ENCODE measurements at places on chromosomes 3 and 15. TPM values are rescaled to one million over a fixed set of nuclear protein-coding genes. Genes with fewer than 3 reads are reported as not detected.

GRCh38 chr3:129065016-129065719 is 4.6 kb downstream of the GP9 start:
- H3K27me3 ChIP-seq = no peaks in the 10 kb centered on the region
- H3K27ac ChIP-seq = peak overlapping the region; percentile 36
- DNase-seq = no peak
- H3K4me3 ChIP-seq = no peak overlapping the region
- H3K36me3 ChIP-seq = no peaks in the 10 kb centered on the region

GRCh38 chr15:56817321-56818080 is 84.2 kb upstream of the ZNF280D start:
- H3K4me3 ChIP-seq = no peak overlapping the region
- H3K27me3 ChIP-seq = no peaks in the 10 kb centered on the region
- no peak for DNase-seq
- no peak overlapping the region for H3K27ac ChIP-seq

GRCh38 chr15:73352082-73352481 is 16.7 kb downstream of the HCN4 start:
- no peak overlapping the region for H3K4me3 ChIP-seq
- peaks cover 4% of the 10 kb centered on the region for H3K27me3 ChIP-seq
- H3K4me1 ChIP-seq = peaks cover 4% of the 10 kb centered on the region
- H3K27ac ChIP-seq = no peak overlapping the region
- no peaks in the 10 kb centered on the region for H3K36me3 ChIP-seq

- peaks cover 4% of the 10 kb centered on the region for H3K36me3 ChIP-seq
- DNase-seq = no peak
Measured at GRCh38 chr3:120423432-120423831, 27.4 kb downstream of the FSTL1 start.

DNA sequence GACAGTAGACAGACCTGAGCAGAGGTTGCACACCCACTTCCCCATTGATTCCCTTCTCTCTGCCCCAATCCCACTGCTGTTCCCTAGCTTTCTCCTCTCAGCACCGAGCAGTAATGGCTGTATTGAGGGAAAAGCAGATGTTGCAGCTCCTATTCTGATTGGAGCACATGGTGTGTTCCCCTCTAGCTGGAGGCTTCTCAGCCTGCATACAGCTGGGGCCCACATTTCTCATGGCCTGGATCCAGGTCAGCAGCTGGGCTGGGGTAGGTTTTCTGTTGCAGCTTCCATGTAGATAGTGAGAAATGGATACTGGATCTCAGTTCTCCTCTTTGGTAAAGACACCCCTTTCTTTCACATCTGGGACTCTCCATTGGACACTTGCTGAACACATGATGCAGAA is 50.1 kb downstream of the RYR3 start:
- no peaks in the 10 kb centered on the region for H3K36me3 ChIP-seq
- H3K27ac ChIP-seq = no peak overlapping the region
- DNase-seq = peak; percentile 19
- H3K4me3 ChIP-seq = no peak overlapping the region
- no peaks in the 10 kb centered on the region for H3K27me3 ChIP-seq

GRCh38 chr3:193078996-193079753 is 161.5 kb upstream of the MB21D2 start:
- H3K27ac ChIP-seq = peak overlapping the region; percentile 31
- no peaks in the 10 kb centered on the region for H3K4me1 ChIP-seq
- DNase-seq = no peak
- no peaks in the 10 kb centered on the region for H3K36me3 ChIP-seq
- H3K4me3 ChIP-seq = no peak overlapping the region

- no peaks in the 10 kb centered on the region for H3K27me3 ChIP-seq
- no peak for DNase-seq
- H3K4me3 ChIP-seq = no peak overlapping the region
- H3K36me3 ChIP-seq = no peaks in the 10 kb centered on the region
Measured at GRCh38 chr3:194262176-194262924, 88.8 kb downstream of the CPN2 start.

- no peaks in the 10 kb centered on the region for H3K4me1 ChIP-seq
- H3K4me3 ChIP-seq = no peak overlapping the region
- no peak overlapping the region for H3K27ac ChIP-seq
- DNase-seq = no peak
- H3K27me3 ChIP-seq = no peaks in the 10 kb centered on the region
Measured at GRCh38 chr3:142007710-142008399, 131.4 kb downstream of the ATP1B3 start.

DNA sequence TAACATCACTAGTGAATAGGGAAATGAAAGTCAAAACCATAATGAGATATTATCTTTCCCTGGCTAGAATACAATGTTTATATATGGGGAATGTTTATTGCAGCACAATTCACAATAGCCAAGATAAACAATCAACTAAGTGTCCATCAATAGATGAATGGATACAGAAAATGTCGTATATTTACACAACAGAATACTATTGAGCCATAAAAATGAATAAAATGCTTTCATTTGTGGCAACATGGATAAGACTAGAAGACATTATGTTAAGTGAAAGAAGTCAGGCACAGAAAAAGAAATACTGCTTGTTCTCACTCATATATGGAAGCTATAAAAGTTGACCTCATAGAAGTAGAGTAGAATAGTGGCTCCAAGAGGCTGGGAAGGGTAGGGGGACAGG is 65.2 kb downstream of the SLC9C1 start:
- no peak for DNase-seq
- no peaks in the 10 kb centered on the region for H3K4me1 ChIP-seq
- H3K36me3 ChIP-seq = no peaks in the 10 kb centered on the region
- no peak overlapping the region for H3K27ac ChIP-seq
- no peak overlapping the region for H3K4me3 ChIP-seq

GRCh38 chr15:99157456-99157855 is 52.6 kb downstream of the SYNM start:
- no peak overlapping the region for H3K4me3 ChIP-seq
- H3K27ac ChIP-seq = no peak overlapping the region
- no peak for DNase-seq
- H3K27me3 ChIP-seq = no peaks in the 10 kb centered on the region
- no peaks in the 10 kb centered on the region for H3K4me1 ChIP-seq

- no peaks in the 10 kb centered on the region for H3K27me3 ChIP-seq
- DNase-seq = no peak
- no peak overlapping the region for H3K27ac ChIP-seq
- no peaks in the 10 kb centered on the region for H3K36me3 ChIP-seq
- H3K4me1 ChIP-seq = no peaks in the 10 kb centered on the region
Measured at GRCh38 chr3:136545664-136546268, 206.4 kb downstream of the STAG1 start.

DNA sequence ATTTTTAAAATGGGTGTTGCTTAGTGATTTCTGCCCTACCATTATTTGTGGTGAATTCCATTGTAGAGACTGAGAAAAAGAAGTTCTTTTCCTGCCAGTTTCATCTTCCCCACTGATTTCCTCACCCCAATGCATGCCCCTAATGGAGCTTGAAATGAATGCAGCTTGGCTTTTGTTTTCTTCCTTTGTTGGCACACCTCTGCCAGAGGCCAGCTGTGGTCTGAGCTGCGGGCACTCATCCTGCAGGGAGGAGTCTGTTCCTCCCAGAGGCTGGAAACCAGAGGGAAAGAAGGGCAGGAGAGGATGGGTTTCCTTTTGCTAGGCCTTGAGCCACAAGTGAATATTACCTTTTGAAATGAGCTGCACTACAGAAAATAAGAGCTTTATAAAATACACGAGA is 9.3 kb upstream of the ST8SIA2 start:
- no peaks in the 10 kb centered on the region for H3K4me1 ChIP-seq
- no peak overlapping the region for H3K27ac ChIP-seq
- DNase-seq = no peak
- H3K27me3 ChIP-seq = peaks cover 27% of the 10 kb centered on the region
- H3K4me3 ChIP-seq = no peak overlapping the region

GRCh38 chr3:65356331-65357248 is 668.8 kb upstream of the ADAMTS9 start:
- DNase-seq = no peak
- H3K4me3 ChIP-seq = peak overlapping the region; percentile 11
- H3K4me1 ChIP-seq = no peaks in the 10 kb centered on the region
- peaks cover 28% of the 10 kb centered on the region for H3K36me3 ChIP-seq

- no peak for DNase-seq
- no peaks in the 10 kb centered on the region for H3K27me3 ChIP-seq
- no peak overlapping the region for H3K4me3 ChIP-seq
- no peak overlapping the region for H3K27ac ChIP-seq
Measured at GRCh38 chr3:134111616-134112015, 81.9 kb upstream of the SLCO2A1 start.

GRCh38 chr15:34714476-34715121 is 40.2 kb downstream of the GJD2 start:
- H3K27ac ChIP-seq = no peak overlapping the region
- H3K4me1 ChIP-seq = no peaks in the 10 kb centered on the region
- H3K36me3 ChIP-seq = no peaks in the 10 kb centered on the region
- no peak overlapping the region for H3K4me3 ChIP-seq
- H3K27me3 ChIP-seq = peaks cover 5% of the 10 kb centered on the region
- no peak for DNase-seq

GRCh38 chr3:115040673-115041286 is 106.3 kb downstream of the ZBTB20 start:
- H3K4me3 ChIP-seq = no peak overlapping the region
- no peaks in the 10 kb centered on the region for H3K27me3 ChIP-seq
- DNase-seq = peak; percentile 6

GRCh38 chr3:187062526-187063177 is 76.6 kb downstream of the RPL39L start:
- peaks cover 5% of the 10 kb centered on the region for H3K4me1 ChIP-seq
- no peaks in the 10 kb centered on the region for H3K27me3 ChIP-seq
- H3K36me3 ChIP-seq = peaks cover 32% of the 10 kb centered on the region
- no peak overlapping the region for H3K27ac ChIP-seq

- H3K27me3 ChIP-seq = no peaks in the 10 kb centered on the region
- no peak overlapping the region for H3K27ac ChIP-seq
- no peak overlapping the region for H3K4me3 ChIP-seq
- H3K4me1 ChIP-seq = no peaks in the 10 kb centered on the region
- DNase-seq = no peak
Measured at GRCh38 chr3:153244961-153245360, 82.9 kb downstream of the RAP2B start.

DNA sequence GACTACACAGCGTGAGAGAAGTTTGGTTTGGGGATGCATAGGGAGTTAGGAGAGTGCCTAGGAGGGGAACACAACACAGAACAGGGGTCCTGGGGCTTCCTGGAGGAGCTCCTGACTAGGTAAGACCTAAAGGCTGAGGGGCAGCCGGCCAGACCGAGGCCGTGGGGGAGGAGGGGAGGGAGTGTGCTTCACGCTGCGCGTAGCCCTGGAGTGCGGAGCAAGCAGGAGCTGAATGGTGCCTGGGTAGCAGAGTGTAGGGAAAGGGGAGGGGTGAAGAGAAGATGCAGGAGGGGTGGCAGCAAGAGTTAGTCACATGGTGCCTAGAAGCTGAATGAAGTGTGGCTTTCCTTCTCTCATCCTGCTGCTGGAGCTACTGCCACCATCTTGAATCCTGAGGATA is 32.4 kb upstream of the HHATL start:
- H3K4me3 ChIP-seq = no peak overlapping the region
- DNase-seq = no peak
- no peaks in the 10 kb centered on the region for H3K4me1 ChIP-seq
- no peaks in the 10 kb centered on the region for H3K27me3 ChIP-seq

DNA sequence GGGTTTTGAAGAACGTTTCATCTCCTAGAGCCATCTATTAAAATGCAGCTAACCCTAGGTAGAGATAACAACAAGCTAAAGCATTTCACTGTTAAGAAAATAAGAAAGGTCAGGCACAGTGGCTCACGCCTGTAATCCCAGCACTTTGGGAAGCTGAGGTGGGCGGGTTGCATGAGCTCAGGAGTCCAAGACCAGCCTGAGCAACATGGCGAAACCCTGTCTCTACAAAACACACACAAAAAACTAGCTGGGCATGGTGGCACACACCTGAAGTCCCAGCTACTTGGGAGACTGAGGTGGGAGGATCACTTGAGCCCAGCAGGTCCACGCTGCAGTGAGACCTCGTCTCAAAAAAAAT is 5.4 kb upstream of the TBC1D5 start:
- DNase-seq = no peak
- H3K4me3 ChIP-seq = no peak overlapping the region
- H3K27ac ChIP-seq = no peak overlapping the region
- no peaks in the 10 kb centered on the region for H3K27me3 ChIP-seq
- H3K36me3 ChIP-seq = no peaks in the 10 kb centered on the region
- H3K4me1 ChIP-seq = peaks cover 13% of the 10 kb centered on the region

GRCh38 chr3:195319060-195319459 is 48.1 kb upstream of the XXYLT1 start:
- no peak for DNase-seq
- H3K4me3 ChIP-seq = no peak overlapping the region
- no peaks in the 10 kb centered on the region for H3K4me1 ChIP-seq
- no peak overlapping the region for H3K27ac ChIP-seq

GRCh38 chr3:57803647-57804081 is 47.6 kb downstream of the SLMAP start:
- peak overlapping the region; percentile 4 for H3K27ac ChIP-seq
- H3K36me3 ChIP-seq = no peaks in the 10 kb centered on the region
- peak; percentile 76 for DNase-seq
- H3K4me3 ChIP-seq = no peak overlapping the region
- H3K27me3 ChIP-seq = no peaks in the 10 kb centered on the region

DNA sequence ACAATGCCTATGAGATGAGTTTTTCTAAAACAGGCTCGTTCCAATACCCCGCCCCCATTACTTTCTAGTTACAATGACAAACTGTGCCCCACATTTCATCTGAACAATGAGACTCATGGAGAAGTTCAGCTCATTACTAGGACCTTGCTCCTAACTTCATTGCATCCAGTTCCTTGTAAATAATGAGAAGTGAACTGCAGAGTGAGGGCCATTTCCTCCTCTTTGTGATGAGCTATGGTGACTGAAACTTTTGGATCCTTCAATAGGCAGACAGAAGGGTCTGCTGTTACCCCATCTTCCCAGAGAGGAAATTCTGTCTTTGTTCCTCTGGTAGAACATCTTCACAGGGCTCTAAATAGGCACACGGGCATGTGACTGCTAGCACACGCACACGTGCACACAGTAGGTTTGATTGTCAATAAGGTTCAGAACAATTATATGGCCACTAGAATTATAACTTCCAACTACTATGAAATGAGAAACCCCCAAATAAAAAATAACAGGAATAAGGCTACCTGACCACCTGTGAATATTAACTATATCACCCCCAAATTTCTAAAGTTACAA is 51.8 kb downstream of the SERP1 start:
- H3K27me3 ChIP-seq = no peaks in the 10 kb centered on the region
- no peak for DNase-seq
- H3K4me3 ChIP-seq = no peak overlapping the region
- H3K4me1 ChIP-seq = peaks cover 7% of the 10 kb centered on the region
- H3K27ac ChIP-seq = no peak overlapping the region

GRCh38 chr3:50258979-50259378 is 10.0 kb upstream of the SEMA3B start:
- no peak for DNase-seq
- H3K4me3 ChIP-seq = no peak overlapping the region
- peaks cover 49% of the 10 kb centered on the region for H3K36me3 ChIP-seq
- peaks cover 25% of the 10 kb centered on the region for H3K4me1 ChIP-seq
- H3K27me3 ChIP-seq = no peaks in the 10 kb centered on the region
- H3K27ac ChIP-seq = peak overlapping the region; percentile 25

The ROBO2 gene
- 9.6 TPM for polyA plus RNA-seq

The CD276 gene
- 67.2 TPM for polyA plus RNA-seq

The RAB6B gene
- 8.8 TPM for polyA plus RNA-seq

The NEDD4 gene
- polyA plus RNA-seq = 16.2 TPM

The MST1R gene
- 49.8 TPM for polyA plus RNA-seq

The CPA3 gene
- polyA plus RNA-seq = 0.52 TPM

The GCNT3 gene
- 16.3 TPM for polyA plus RNA-seq

The LRRC49 gene
- polyA plus RNA-seq = 7.2 TPM

The CCR3 gene
- 0.15 TPM for polyA plus RNA-seq

The ISL2 gene
- 2.6 TPM for polyA plus RNA-seq

Data from large intestine (tissue), 12 donors.